A549 treated with RU486 at 1 μM for 4 hours (cell line): ENCODE measurements at places on chromosomes 1 and 21. TPM values are rescaled to one million over a fixed set of nuclear protein-coding genes. Genes with fewer than 3 reads are reported as not detected.

TNN gene
- total RNA-seq = not detected in 5 replicates

CLEC20A gene
- not detected in 5 replicates for total RNA-seq

AVPR1B gene
- not detected in 5 replicates for total RNA-seq

GJB4 gene
- 0.07 to 0.13 TPM (median 0.13 TPM) in 3 of 5 replicates, not detected in the others for total RNA-seq

VWA5B1 gene
- not detected in 5 replicates for total RNA-seq

LCE1E gene
- total RNA-seq = 0.14 TPM in 1 of 5 replicates, not detected in the others

NEK2 gene
- 41.6 to 53.3 TPM (median 48.2 TPM) in 5 replicates for total RNA-seq

PLEKHG5 gene
- 2.1 to 4.0 TPM (median 2.8 TPM) in 5 replicates for total RNA-seq

FCRL6 gene
- total RNA-seq = not detected in 5 replicates

FUBP1 gene
- 99.4 to 146 TPM (median 115 TPM) in 5 replicates for total RNA-seq

CENPS gene
- 29.2 to 32.8 TPM (median 32.1 TPM) in 5 replicates for total RNA-seq

AKNAD1 gene
- 0.69 to 2.0 TPM (median 0.94 TPM) in 5 replicates for total RNA-seq

LHX8 gene
- total RNA-seq = 1.1 to 1.5 TPM (median 1.4 TPM) in 5 replicates

CAPN8 gene
- total RNA-seq = 0.23 to 1.0 TPM (median 0.64 TPM) in 5 replicates

EXTL2 gene
- 5.1 to 9.4 TPM (median 7.6 TPM) in 5 replicates for total RNA-seq

DHDDS gene
- 21.2 to 26.7 TPM (median 23.1 TPM) in 5 replicates for total RNA-seq

LCE3D gene
- total RNA-seq = 0.96 to 1.3 TPM (median 0.97 TPM) in 3 of 5 replicates, not detected in the others

FMO4 gene
- 0.29 to 0.80 TPM (median 0.49 TPM) in 5 replicates for total RNA-seq

PSRC1 gene
- 17.3 to 26.9 TPM (median 24.6 TPM) in 5 replicates for total RNA-seq

LRRC8B gene
- 2.9 to 6.3 TPM (median 5.6 TPM) in 5 replicates for total RNA-seq

PTPN22 gene
- total RNA-seq = 0.07 TPM in 1 of 5 replicates, not detected in the others

CLDN8 gene
- total RNA-seq = not detected in 5 replicates

RAB42 gene
- 1.9 to 2.3 TPM (median 2.2 TPM) in 5 replicates for total RNA-seq

ECM1 gene
- 1.5 to 2.4 TPM (median 1.8 TPM) in 5 replicates for total RNA-seq

CATSPERE gene
- total RNA-seq = 0.14 to 0.23 TPM (median 0.18 TPM) in 4 of 5 replicates, not detected in the other

BSND gene
- total RNA-seq = not detected in 5 replicates

ZBTB21 gene
- total RNA-seq = 4.7 to 6.5 TPM (median 6.2 TPM) in 5 replicates

ZNF683 gene
- total RNA-seq = not detected in 5 replicates

APOBEC4 gene
- total RNA-seq = not detected in 5 replicates

CYP2J2 gene
- total RNA-seq = 0.06 TPM in 1 of 5 replicates, not detected in the others

EDN2 gene
- total RNA-seq = 4.2 to 6.4 TPM (median 5.0 TPM) in 5 replicates

GBP1 gene
- total RNA-seq = 0.08 to 0.34 TPM (median 0.12 TPM) in 4 of 5 replicates, not detected in the other
